ENCODE measurements at places on chromosomes 6 and 20.

DNA sequence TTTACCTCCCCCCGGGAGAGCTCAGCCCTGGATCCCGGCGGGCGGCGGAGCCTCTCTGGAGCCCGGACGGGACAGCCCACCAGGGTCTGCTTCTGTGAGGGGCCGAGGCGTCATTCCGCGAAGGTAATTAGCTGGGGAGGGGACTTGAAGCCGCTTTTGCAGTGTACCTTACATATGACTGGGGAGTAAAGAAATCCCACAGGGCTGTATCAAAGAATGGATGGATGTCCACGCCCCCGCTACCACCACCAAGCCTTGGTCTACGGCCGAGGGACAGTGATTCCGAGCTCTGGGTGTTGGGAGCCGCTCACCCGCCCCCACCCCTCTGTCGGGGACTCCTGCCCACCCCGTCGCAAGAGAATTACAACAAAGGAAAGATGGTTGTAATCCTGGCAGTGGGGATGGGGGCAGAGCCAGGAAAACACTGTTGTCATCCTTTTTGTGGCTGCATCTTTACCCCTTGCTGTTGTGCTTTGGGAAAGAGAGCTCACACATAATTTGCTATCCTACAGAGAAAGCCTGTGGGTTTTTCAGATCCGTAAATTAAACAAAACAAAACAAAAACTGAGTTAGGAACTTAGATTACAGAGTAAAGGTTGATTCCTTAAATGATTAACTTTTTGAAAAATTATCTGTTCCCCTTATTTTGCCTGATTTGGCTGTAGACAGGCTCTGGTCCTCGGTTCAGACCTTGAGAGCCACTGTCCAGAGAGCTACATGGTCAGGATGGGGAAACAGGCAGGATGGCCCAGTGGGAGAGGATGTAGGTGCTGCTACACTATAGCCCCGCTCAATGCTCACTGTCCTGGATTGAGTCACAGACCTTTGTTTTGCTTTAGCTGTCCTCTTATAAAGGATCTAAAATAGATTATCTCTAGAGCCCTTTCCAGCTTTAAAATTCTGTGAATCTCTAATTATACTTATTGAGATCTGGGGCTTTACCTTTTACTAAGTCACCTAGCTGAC is 997 bp upstream of the FBXO30 start:
- DNase-seq: no peak

GRCh38 chr6:52667572-52667971 is 3.3 kb upstream of the TMEM14A start:
- DNase-seq: no peak

DNA sequence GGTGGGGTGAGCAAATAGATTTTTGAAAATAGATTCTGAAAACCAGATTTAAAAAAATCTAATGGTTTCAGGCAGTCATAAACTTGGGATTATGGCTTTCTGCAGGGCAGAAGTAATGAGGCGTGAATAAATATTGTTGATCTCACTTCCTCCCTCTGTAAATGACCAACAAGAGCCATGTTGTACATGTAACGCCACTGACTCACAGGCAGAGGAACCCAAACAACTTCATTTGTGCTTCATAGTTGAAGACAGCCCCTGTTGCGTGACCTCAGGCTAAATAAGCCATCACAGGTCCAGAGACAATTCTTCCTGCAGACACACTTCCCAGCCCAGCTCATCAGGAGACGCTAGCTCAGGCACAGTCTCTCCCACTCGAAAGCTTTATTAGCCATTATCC is 59.1 kb upstream of the F13A1 start:
- DNase-seq: no peak

GRCh38 chr6:14799928-14800327 is 445.9 kb upstream of the JARID2 start:
- no peak for DNase-seq
